ENCODE measurements at places on chromosomes 5 and 9.

DNA sequence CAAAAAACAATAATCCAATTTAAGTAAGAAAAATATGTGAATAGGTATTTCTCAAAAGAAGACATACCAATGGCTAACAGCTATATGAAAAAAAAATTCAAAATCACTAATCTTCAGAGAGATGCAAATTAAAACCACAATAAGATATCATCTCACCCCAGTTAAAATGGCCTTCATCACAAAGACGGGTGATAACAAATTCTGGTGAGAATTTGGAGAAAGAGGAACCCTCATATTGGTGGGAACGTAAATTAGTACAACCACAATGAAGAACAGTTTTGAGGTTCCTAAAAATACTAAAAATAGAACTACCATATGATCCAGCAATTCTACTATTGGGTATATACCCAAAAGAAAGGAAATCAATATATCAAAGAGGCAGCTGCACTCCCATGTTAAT is 94.3 kb downstream of the TMEM167A start:
- no peak for DNase-seq

DNA sequence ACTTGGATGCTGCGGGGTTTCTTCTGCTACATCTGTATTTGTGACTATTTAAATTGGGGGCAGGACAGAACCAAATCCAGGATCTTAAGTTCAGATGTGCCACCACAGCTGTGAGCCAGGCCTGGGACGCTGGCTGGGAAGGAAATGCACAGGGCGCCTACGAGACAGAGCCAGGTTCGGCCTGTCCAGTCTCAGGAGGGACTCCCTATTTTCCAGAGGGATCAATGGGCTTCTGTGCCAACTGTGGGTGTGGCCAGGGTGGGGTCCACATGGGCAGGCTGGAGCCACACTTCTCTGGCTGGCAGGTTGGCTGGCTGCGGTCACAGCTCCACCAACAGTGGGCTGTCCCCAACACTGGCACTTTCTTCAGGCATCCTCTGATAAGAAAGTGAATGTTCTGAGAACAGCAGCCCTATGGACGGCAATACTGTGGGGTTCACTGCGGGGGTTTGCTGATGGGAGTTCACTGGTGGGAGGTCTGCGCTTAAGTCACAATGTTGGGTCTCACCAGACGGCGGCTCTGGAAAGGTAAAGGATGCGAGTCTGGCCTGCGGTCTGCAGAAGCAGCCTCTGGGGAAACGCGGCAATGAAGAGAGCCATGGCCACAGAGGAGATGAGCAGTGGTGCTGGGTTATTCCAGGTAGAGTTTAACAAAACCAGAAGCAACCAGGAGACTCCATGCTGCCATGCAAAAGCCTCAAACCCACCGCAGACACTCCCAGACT is 78.1 kb downstream of the DAP start:
- no peak for DNase-seq

- no peak for DNase-seq
Measured at GRCh38 chr9:117250610-117251215, 164.1 kb downstream of the ASTN2 start.

DNA sequence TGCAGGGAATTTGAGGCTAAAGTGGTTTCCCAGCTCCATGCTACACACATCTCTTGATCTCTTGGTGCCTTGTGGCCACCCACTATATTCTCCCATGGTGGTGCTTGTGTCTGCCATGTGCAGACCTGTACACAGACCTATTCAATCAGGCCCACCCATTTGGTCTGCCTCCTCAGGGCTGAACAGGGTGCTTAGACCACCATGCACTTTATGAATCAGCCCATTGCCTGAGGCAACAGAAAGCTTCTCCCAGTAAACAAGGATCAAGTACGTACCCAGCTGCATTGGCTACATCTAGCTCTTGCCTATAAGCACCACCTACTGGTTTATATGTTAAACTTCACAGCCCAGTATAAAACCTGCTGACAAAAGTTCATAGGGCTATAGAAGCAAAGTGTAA is 664.3 kb upstream of the EDIL3 start:
- no peak for DNase-seq

DNA sequence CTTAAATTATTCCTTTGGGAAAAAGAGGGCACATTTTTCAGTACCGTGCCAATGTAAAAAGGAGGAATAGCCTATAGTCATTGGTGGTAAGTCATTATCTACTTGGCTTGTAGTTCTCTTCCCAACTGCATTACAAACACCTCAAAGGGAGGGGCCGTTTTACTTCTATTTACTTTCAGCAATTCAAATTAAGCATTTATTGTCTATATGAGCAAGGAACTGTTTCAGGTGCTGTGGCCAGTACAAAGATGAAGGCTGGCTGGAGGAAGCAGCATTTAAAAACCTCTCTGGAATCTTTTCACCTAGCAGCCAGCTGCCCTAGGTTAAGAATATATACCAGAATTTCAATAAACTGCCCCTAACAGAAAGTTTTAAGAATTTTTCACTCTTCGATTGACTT is 48.9 kb downstream of the SEMA6A start:
- no peak for DNase-seq

DNA sequence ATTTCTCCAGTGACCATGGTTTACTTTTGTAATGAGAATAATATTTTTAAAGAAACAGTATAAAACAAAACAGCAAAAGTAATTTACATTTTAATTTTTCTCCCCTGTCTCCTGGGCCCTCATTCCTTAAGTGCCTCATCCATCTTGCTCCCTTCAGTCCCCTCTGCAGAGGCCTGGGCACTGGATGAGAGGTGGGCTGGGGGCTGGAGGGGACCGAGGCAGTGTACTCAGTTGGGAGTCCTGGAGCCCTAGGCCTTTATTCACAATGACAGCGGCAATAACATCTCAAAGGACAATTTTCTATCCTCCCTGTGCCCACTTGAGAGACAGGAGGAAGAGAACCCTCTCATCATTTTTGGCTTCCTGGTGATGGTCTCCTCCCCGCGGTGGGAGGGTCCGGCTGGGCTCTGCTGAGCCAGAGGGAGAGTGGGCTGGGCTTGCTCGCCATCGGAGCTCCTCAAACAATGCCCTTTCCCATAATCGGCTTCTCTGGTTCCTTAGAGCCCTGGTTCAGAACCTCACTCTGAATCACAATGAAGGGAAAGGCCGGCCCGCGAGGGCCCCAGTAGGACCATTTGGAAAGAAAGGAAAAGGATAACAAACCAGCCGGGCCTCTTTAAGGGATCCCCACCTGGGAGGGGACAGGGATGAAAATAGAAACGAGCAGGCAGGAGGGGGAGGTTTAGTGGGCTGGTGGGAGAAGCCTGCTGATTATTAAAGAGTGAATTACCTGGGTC is 9.7 kb upstream of the SMIM32 start:
- no peak for DNase-seq

DNA sequence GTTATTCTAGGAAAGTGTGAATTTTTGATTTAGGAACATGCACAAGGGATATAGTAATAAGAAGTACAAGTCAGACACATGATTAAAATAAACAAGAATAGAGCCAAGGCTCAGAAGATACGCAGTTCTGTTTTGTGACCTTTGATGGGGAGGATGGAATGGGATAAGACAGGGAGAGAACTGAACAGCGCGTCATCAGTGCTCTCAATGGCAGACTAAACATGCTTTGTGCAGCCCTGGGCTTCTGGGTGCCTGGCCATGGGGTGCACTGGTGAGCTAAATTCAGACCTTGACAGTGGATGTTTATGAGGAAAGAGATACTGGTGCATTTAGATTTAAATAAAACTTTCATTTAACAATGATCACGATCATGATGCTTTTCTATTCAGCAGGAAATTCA is 309.7 kb downstream of the ARHGEF28 start:
- no peak for DNase-seq

GRCh38 chr5:132020568-132021339 is 9.3 kb upstream of the ACSL6 start:
- no peak for DNase-seq

GRCh38 chr9:21890696-21891095 is 88.3 kb downstream of the MTAP start:
- DNase-seq: no peak

DNA sequence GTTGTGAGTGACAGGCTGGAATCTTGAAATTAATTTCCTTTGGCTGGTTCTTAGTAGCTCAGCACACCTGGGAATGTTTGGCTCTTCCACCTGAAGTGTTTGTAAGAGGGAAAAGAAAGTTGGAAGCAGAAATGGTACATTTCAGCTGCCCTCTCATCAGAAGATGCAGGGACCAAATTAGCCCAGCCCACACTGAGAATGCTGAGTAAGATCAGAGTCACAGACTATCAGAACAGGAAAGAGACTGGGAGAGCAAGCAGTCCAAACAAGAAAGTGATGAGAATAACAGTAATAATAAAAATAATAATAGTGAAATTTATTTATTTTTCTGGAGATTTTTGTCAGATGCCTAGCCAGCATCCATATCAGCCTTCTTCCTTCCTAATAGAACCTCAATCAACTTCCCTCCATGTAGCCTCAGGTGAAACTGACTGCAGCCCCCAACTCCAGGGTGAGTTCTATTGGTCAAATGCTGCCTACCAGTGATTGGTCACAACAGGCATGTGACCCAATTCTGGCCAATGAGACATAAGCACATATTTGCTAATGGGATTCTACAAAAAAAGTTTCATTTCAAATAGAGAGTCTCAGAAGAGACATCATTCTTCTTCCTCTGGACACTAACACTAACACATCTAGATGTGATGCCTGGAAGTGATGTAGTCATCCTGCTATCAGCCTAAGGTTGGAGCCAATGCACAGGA is 31.2 kb upstream of the ADRA1B start:
- DNase-seq: no peak

DNA sequence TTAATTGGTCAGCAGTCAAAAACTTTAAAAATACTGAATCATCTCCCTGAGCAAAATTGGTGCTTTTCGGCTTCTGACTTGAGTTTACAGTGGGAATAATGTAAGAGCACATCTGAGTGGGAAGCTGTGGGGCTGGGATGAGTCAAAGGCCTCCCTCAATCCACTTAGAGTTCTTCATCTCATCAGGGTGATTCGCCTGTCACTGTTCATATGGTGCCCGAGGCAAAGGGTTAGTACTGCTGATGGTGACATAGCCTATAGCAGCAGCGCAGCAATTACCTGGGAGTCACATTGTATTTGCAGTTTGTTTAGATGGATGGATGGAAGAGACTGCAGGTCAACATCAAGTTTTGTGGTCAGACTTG is 113.8 kb upstream of the ZNF608 start:
- DNase-seq: no peak

DNA sequence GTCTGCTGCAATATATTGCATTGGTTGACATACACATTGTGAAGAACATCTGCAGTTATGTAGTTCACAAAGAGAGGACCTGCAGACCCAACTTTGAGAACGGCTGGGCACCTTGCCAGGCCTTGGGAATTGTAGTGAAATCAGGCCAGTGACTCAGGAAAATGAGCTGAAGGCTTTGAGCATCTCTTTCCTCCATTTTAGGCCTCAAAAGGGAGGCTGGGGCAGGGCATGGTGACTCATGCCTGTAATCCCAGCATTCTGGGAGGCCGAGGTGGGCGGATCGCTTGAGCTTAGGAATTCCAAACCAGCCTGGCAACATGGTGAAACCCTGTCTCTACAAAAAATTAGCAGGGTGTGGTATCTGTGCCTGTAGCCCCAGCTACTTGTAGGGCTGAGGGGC is 1.4 kb upstream of the IPPK start:
- DNase-seq: no peak

DNA sequence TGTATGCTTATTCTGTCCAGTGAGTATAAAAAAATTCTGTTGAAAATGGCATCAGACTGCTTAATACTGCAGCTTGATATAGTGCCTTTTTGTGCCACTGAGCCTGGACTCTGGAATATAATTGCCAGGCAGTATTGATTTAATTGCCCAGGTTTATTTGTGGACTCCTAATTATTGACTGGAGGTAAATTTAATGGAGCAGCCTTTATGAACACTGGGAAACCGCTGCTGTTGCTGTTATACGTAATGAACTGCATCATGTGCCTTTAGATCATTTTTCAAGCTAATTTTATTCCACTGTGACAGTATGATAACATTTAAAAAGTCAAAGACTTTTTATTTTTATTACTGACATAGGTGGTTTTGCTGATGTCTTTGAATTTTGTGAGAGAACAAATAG is 90.2 kb upstream of the SH3GL2 start:
- DNase-seq: no peak

DNA sequence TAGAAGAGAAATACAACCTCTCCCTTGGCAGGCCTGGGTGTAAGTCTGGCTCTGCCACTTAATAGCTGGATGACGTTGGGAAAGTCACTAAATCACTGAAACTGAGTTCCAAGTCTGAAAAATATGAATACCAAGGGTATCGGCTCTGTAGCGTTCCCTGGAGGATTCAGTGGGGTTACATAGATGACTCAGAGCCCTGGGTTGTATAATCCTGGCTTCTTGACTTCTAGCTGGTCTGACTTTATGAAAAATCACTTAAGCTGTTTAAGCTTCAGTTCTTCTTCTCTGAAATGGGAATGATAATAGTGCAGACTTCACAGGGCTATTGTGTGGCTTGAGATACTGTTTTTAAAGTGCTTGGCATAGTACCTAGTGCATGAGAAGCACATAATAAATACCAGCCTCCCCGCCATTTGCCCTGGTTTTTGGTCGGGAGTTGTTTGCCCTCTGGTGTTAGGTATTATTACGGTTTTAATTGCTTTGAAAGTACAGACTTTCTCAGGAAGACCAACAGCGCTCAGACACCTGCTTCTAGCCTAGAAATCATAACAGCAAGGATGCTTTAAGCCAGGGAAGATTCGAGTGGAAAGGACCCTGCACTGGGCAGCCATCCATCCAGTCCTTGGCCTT is 43.0 kb downstream of the CYFIP2 start:
- DNase-seq: no peak

DNA sequence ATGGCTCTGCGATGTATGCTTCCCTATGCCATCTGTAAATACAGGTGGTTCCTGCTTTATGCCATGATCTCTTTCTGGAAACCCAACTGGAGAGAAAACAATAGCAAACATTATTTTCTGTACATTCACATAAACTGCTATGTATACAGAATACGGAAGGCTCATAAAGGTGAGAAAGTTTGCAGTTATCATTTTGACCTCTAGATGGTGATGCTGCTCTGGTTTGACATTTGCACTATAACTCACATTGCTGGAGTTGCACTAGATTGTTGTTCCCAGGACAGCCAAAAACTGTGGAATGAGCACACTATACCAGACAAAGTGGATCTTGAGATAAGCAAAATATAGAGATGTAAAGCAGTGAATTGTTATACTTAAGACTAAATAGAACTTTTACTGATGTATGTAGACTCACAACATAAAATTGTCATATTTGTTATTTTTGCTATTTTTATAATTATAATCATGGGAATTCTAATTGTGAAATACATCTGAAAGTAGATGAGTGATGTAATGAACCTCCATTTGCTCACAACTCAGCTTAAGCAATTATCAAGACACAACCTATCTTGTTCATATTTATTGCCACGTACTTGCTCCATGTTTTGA is 246.5 kb downstream of the PTPRD start:
- no peak for DNase-seq
